Stimulated activated CD4-positive, alpha-beta T cell treated with anti-CD3 and anti-CD28 coated beads, Interleukin-1b, Interleukin-23, amount 100 ng/mL, for 1 hour (primary cell): ENCODE measurements at places on chromosomes 2 and 18.

GRCh38 chr2:48175656-48176055, 269.4 kb upstream of the FBXO11 start:
- no peak for DNase-seq

- DNase-seq, result no peak
Observed at GRCh38 chr2:181602017-181602416, 54.9 kb downstream of the CERKL start.

DNA sequence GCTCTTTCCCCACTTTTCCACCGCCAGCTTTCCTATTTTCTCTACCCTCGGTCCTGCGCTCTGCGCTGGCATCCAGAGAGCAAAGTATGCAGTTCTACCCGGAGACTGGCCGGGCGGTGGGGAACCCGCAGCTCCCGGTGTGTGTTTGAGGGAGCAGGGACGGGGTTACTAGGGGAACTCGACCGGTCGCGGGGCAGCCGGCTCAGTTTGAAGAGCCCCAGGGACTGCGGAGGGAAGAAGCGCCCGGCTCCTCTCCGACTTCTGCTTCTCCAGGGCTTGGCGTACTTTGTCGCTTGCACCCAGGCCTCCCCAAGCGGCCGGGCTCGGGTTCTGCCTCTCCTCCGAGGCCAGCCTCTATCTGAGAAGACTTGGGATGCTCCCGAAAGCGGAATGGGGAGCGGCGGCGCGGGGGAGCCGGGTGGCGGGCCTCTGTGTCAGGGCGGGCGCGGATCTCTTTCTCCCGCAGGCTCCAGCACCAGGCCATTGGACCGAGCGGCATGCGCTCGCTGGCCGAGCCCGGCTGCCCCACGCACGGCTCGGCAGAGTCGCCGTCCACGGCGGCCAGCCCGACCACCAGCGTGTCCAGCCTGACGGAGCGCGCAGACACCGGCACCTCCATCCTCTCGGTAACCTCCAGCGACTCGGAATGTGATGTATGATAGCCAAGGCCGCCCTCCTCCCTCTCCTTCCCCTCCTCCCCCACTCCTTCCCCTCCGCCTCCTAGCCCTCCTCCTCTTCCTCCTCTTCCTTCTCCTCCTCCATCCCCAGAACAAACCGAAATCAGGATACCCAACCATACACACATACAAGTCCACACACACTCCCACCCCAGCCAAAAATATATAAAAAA, 2.8 kb downstream of the SIX3 start:
- no peak for DNase-seq

DNA sequence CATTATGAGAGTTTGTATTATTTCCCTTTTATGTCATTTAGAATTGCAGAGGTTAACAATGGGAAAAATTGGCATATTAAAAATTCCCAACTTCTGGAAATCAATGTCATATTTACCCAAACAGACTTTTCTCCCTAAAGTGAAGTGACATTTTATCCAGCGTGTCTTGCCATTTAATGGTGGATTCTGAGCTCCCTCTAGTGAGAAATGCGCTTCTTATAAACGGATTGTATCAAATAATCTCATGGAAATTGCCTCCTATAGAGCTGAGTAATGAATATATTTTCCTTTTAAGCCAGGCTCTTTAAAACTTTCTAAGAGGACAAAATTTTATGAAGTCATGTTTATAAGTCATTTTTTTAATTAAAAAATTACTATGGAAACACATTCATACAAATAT, 5.7 kb upstream of the GCFC2 start:
- DNase-seq, result no peak

DNA sequence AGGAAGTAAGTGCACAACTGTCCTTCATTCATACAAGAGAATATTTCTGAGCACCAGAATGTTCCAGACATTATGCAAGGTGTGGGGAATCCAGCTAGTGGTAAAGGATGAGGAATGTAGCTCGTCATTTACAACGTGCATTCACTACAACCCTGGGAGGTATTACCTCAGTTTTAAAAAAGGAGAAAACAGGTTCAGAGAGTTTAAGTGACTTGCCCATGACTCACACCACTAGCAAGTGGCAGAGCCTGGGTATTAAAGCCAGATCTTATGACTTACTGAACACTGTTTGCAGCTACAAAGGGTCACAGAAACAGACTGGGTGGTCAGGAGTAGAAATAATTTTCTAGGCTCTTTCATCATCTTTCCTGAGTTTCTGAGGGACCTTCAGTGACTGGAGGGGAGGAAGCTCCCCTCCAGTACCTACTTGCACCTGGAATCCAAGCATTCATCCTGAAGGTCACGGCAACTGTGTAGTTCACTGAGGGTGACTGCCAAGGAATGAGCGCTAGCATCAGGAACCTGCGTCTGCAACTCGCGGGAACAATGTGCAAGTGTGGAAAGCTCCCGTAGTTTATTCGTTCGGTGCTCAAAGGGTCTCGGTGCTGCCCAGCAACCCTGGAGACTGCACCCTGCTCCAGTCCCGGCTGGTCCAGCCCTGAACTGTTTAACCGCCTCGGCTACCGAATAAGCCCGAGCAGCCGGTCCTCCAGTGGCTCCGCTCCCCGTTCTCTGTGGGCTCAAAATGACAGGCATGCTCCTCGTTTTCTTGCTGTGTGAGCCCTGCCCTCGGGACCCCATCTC, 647 bp downstream of the CCDC121 start:
- DNase-seq, result no peak

DNA sequence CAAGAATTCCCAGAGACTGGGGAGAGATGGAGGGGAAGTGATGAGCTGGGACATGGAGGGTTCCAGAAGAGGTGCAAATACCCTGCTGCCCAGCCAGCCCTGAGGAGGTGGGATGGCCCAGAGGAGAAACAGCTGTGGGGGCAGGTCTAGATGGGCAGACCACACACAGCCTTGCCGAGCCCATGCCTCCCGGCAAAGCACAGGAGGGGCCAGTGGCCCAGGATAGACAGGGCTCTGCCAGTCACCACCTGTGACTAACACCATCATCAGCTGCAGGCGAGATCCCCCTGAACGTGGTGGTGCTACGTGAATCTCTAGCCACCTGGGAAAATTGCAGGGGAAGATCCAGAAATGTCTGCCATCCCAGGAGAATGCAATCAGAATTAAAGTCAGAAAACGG, 39.4 kb downstream of the SCTR start:
- DNase-seq, result no peak

DNA sequence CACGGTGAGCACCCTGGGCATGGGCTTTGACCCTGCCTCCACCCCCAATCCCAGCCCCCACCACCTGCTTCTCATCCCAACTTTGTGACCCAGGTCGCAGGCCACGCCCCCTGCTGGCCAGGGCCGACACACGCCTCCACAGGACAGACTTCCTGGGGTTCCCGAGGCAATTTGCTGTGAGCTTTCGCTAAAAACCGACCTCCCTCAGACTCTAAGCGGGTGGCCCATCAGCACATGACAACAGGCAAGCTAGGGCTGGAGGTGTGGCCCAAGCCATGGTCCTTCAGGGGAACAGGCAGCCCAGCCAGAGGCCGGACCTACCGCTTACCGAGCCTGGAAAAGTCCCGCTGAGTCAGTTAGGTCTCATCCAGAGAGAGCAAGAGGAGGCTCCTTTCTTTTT, 31.9 kb downstream of the C1QL2 start:
- no peak for DNase-seq

DNA sequence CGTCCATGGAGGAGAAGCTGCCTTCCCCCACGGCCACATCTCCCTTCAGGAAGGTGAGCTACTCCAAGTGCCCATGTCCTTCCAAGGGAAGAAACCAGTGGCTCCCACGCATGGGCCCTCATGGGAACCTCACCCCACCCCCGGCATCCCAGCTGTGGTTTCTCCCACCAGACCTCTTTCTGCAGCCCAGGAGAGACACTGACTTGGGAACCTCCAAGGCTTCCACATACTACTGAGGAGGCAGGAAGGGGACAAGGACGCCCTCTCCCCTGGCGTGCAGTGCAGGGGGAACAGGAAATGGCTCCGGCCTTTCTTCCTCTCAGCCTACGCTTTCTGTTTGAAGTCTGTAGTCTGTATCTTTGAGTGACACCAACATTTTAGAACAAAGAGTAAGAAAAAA, 104.5 kb upstream of the EPC2 start:
- no peak for DNase-seq

GRCh38 chr2:159064446-159065301, 96.2 kb downstream of the TANC1 start:
- DNase-seq, result no peak

DNA sequence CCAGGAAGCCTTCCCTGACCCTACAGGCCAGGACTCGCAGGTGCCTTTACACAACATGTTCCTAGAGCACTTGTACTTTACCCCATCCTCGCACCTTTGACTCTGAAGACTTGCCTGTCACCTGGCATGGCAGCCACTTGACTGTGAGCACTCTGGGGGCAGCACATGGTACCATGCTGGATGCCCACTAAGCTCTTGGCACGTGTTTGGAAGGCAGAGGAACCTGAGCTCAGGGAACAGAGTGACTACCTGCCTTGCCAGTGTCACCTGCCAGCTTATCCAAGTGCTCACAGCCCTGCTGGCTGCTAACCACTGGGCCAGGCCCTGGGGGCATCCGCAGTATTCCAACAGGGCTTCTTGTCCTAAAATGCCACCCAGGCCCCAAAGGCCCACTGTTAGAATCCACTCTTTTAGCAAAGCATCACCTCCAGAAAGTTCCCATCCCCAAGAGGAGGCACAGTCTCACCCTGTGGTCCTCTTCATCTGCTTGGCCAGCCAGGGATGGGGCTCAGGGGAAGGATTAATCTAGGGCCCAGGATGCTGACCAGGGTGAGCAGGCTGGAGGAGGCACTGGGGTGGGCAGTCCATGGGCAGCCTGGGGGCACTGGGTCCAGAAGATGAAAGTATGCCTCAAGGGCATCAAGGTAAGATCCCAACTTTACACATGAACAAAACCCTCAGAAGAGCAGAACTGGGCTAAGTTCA, 57.0 kb downstream of the ZBTB7C start:
- no peak for DNase-seq

DNA sequence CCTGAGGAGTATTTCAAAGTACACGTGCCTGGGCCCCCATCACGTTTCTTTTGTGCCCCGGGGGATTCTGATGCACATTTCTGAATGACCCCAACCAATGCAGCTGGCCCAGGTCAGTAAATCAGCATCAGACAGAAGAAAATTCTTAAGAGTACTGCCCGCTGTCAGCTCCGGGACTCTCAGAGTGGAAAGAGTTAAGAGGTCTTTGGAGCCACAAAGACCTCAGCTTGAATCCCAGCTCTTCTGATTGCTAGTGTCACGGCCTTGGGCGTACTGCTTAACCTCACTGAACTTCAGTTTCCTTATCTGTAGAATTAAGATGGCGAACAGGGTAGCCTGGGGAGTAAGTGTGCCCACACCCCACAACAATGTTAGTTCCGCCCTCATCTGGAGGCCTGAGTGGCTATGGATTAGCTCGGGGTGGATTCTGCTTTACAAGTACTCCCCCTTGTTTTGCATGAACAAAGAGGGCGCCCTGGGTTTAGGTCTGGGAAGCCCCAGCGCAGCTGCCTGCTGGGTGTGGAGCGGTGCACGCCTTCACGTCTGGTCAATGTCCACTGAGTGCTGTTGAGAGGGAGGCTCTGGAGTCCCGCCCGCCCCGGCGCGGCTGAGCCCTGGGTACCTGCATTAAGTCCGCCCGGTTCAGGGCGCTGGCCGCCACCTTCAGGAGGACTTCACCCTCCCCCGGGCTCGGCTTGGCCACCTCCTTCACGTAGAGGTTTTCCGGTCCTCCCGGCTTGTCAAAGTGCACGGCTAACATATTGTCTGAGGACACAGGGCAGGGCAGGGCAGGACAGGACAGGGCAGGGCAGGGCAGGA, 858 bp downstream of the TP53I3 start:
- DNase-seq, result peak; percentile 0

GRCh38 chr2:232789082-232789481, 12.7 kb upstream of the KCNJ13 start:
- DNase-seq, result no peak

GRCh38 chr2:108404784-108405397, 27.1 kb downstream of the SULT1C4 start:
- no peak for DNase-seq

DNA sequence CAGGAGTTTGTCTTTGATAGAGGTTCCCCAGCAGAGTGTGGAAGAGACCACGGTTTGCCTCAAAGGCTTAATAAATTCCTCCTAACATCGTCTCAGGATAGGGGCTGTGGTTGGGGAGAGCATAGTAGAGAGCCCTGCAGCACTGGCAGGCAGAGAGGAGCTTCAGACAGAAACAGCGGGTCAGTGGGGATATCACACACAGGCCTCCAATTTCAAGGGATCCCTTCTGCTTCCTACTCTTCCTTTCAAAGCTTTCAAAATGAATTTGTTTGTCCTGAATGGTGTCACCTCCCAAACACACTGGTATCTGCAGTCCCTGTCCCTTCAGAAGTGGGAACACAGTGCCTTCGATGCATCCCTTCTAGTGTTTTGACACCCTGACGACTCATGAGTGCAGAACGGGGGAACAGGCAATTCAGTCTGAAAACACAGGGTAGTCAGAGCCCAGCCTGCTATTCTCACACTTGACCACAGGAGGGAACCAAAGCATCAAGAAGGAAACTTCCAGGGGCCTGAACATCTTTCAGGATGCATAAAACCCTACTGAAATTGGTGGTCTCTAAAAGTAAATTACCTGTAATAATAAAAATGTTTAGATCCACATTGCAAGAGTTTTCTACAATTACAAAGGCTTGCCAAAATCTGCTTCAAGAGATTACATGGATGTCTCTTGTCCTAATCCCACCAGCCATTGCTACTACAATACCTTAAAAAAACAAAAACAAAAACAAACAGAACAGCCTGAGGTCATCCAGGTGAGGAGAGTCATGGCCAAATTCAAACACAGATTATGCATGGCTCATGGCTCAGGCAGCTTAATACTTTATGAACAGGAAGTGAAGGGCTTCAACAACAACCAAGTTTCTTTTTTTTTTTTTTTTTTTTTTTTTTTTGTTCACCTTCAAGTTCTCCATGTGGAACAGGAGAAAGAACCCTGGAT, 49.8 kb downstream of the SLC14A2 start:
- DNase-seq, result no peak

DNA sequence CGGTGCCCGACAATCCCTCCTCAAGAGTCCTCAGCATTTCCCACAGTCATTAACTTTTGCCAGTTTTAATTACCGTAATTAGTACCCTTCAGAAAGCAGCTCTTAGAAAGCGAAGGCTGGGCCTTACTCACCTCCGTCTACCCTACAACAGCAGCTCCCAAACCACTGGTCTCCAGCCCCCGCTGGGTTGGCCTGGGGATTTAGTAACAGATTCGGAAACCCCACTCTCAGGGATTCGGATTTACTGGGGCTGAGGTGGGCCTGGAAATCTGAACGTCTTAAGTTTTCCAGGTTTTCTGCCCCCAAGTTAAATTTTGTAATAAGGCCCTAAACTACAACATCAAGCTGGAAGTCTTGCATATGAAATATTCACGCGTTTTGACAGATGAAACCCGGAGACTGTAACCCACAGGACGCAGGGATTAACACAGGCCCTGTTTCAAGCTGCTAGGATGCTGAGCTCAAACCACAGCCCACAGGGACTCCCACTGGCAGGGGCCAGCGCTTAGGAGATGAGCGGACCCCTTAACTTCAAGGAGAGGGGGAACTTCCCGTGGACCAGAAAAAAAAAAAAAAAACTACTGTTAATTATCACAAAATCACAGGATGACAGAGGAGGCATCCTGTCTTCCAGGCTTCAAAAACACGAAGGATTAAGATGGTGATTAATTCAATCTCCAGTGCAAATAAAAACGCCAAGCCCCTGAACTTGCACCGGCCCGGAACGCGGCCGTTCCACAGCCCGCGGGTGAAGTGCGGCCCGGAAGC, 985 bp downstream of the ILKAP start:
- no peak for DNase-seq

- no peak for DNase-seq
Observed at GRCh38 chr2:66323406-66323805, 111.5 kb upstream of the MEIS1 start.

- no peak for DNase-seq
Observed at GRCh38 chr2:136246086-136246669, 128.2 kb upstream of the CXCR4 start.

- DNase-seq, result no peak
Observed at GRCh38 chr2:70525032-70525431, 28.6 kb downstream of the TGFA start.
